EL (cell line): ENCODE measurements at places on chromosomes 16 and 17.

GRCh38 chr17:83119987-83120864 lies 40.8 kb downstream of the METRNL start:
- DNase-seq = no peak

DNA sequence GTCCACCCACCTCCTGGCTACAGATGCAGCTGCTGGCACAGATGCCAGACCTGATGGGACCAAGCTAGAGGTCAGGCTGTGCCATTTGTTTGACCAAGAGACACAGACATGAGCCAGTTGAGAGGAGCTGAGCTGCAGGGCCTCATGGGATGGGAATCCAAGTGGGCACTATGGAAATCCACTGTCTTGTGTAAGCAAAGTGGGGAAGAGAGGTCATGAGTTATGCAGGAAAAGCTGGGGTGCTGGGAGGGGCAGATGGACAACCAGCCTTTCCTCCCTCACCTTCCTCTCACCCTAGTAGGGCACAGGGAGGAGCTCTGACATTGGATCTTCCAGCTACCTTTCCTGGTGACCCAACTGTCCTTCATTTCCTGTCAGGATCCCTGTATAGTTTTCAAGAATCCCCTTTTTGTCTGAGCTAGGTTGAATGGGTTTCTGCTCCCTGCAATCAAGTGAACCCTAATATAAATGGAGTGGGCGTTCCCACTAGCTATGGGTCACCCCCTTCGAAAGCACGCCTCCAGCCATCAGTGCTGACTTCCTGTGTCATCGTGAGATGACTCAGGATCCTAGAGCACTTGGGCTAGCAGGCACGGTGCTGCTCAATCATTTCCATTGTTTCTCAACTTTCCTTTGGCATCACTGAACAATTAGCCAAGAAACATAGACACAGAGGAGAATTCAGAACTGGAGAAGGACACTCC lies 13.6 kb downstream of the ATPAF2 start:
- DNase-seq = peak; percentile 75

GRCh38 chr16:67428146-67428731 lies 2.7 kb upstream of the HSD11B2 start:
- peak; percentile 64 for DNase-seq

GRCh38 chr17:47945529-47946508 lies 4.4 kb downstream of the PNPO start:
- no peak for DNase-seq

DNA sequence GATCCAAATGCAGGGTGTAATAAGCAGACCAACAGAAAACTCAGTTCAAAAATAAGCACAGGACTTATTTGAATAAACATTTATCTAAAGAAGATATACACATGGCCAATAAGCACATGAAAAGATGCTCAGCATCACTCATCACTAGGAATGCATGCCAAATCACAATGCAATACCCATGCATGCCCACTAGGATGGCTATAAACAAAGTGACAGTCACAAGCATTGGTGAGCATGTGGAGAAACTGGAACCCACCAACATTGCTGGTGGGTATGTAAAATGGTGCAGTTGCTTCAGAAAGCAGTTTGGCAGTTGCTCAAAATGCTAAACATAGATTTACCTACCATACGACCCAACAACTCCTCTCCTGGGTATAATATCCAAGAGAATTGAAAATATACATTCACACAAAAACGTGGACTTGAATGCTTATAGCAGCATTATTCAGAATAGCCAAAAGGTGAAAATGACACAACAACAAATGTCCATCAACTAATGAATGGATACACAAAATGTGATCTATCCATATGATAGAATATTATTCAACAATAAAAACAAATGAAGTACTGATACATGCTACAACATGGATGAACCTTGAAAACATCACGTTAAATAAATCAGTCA lies 20.1 kb downstream of the UBE2O start:
- DNase-seq = peak; percentile 22

DNA sequence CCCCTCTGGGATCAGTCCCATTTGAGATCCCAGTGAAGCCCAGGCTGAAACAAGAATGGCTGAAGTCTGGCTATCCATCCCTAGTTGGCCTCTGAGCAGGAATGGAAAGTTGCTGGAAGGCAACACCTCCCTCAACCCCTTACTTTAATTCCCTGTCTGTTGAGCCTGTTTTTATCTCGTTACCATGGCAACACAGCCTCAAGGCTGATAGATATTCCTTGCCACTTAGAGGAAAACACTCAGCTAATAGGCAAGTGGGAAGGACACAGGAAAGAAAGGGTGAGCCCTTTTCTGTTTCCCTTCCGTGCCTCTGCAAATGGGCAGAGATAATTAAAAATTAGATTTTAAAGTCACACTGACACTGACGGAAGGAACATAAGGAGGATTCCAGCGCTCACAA lies 75.5 kb upstream of the CLEC3A start:
- no peak for DNase-seq

- DNase-seq = no peak
These were observed 14.1 kb downstream of the C17orf75 start for GRCh38 chr17:32327911-32328310.

DNA sequence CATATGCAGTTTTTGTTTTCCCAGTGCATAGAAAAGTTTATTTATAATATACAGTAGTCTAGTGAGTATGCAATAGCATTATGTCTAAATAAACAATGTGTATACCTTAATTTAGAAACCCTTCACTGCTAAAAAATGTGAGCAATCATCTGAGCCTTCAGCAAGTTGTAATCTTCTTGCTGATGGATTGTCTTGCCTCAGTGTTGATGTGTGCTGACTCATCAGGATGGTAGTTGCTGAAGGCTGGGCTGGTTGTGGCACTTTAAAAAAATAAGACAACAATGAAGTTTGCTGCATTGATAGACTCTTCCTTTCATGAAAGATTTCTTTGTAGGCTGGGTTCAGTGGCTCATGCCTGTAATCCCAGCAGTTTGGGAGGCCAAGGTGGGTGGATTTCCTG lies 13.9 kb upstream of the CAPNS2 start:
- DNase-seq = peak; percentile 73

DNA sequence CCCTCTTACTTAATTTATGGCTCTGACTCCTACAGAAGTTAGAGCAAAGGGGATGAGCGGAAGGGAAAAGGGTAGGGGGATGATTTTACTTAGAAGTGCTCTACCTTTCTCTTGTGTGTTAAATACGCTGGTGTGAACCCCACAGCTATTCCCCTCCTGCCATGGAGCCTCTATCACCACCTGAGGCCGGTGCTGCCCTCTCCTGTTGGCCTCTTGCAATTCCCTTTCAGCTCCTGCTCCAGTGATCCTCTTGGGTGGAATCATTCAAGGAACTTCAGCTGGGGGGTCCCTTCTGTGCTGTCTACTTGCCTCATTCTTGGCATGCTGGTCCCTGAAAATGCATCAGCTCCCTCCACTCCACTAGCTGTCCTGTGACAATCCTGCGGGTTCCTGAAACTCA lies 41.8 kb upstream of the CDH8 start:
- DNase-seq = peak; percentile 22

DNA sequence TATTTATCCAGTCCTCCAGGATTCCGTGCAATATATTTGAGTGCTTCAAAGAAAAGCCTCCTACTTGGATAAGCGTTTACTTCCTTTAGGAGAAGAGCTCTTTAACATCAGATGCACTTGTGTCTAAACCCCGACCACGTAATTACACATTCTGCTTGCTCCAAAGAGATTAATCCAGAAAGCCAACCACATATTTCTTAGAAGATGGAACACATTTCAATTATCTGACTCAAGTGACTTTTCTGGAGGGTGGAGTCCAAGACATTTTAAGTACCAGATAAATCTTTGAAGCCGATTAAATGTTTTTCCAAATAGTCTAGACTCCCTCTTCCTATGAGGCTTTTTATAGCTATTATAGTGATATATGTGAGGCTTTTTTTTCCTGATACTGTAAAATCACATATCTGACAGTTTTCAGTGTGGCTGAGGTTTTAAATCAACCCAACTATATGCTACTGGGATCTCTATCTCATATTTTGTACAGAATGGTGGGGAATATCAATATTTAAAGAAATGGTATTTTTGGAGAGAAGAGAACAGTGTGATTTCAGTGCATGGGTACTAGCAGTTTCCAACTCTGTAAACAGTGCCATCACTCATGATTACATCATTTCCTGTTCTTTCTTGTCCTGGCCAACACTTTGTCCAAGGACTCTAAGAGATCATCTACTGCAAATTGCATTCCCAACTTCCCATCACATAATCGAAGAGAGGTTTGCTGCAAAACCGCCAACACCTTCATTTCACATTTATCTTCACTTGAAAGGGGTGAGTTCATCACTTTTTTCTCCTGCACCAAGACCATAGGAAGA lies 192.4 kb upstream of the HSBP1 start:
- peak; percentile 39 for DNase-seq

GRCh38 chr17:59435238-59435637 lies 103.8 kb downstream of the YPEL2 start:
- peak; percentile 86 for DNase-seq

GRCh38 chr17:65551267-65552040 lies 10.0 kb downstream of the AXIN2 start:
- DNase-seq = no peak

DNA sequence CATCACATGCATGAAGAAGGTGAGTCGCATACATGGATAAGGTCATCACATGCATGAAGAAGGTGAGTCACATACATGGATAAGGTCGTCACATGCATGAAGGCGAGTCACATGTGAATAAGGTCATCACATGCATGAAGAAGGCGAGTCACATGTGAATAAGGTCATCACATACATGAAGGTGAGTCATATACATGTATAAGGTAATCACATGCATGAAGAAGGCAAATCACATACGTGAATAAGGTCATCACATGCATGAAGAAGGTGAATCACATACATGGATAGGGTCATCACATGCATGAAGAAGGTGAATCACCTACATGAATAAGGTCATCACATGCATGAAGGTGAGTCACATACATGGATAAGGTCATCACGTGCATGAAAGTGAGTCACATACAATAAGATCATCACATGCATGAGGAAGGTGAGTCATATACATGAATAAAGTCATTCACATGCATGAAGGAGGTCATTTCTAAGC lies 105.1 kb upstream of the SDK2 start:
- DNase-seq = no peak

DNA sequence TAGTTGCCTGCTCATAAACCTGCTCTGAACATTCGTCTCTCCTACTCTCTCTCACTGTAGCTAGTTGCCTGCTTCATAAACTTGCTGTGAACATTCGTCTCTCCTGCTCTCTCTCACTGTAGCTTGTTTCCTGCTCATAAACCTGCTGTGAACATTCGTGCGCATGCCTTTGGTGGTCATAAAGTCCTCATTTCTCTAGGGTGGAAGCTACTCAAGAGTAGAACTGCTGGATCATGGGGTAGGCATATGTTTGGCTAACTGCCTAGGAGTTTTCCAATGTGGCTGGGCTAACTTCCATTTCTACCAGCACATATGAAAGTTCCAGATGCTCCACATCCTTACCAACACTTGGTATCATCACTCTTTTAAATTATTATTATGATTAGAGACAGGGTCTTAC lies 174.6 kb upstream of the RPH3AL start:
- no peak for DNase-seq

DNA sequence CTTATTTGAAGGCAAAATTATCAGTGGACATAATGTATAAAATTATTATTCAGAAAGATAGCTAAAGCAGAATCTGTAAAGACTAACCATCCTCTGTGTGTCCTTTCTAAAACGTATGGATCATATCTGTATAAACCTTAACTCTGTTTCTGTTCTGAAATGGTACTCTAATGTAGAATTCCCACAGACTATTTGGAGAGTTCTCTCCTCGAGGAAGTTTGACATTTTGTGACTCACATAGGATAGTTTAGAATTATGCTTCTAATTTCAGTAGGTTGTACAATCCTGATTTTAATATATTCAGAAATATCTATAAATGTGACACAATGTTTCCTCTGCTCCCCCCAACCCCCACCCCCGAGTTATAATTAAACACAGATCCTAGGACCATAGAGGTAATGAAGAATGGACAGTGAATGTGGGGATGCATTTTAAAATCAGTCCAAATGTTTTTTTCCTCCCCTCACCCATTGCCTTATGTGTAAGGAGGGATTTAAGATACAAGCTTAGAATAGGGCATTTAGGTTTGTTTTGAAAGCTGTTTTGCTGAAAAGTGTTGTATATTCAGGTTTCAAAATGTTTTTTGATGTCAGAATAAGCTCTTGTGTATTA lies 66.8 kb downstream of the BCAS3 start:
- peak; percentile 3 for DNase-seq

DNA sequence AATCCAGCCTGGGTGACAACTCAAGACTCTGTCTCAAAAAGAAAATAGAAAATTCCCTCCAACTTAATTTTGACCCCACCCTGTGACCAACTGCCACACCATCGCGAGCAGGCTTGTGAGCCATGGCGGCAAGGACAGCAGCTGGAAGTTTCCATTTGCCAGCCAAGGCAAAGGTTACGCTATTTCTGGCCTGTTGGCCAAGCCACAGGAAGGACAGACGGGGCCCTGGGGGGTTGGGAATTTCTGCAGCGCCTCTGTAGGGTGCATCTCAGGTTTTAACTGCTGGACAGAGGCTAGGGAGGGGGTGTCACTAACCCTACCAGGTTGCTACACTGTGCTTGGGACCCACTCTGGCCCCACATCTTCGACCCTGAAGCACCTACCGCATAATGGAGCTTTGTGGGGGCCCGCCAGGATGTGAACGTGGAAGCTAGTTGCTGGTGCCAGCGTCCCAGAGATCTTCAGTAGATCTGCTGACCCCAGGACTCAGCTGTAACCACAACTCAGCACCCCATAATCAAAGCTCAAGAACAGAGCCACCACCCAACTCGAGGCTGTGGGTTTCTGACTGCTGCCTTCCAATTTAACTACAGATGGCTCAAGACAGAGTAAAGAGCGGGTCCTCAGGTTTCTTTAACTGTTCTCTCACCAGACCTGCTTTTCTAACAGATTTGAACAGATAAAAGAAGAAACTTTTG lies 10.9 kb downstream of the KIFC3 start:
- DNase-seq = no peak

- DNase-seq = no peak
These were observed 12.5 kb downstream of the KCNJ2 start for GRCh38 chr17:70181866-70182265.

DNA sequence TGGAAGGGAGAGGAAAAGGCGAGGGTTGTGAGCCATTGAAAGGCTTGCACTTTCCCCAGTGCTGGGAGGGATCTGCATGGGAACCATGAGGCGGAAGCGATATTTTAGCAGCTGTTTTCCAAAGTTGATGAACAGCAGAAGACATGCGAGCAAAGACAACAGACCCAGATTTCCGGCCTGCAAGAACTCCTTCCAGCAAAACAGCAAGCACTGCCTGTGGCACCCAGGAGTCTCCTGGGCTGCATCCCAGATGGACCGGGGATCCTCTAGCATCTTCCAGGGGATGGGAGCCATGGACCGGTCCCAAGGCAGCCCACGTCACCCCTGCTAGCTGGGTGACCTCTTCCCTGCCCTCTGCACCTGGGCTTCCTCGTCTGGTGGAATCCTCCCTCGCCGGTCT lies 162.8 kb downstream of the IRF8 start:
- DNase-seq = no peak

- DNase-seq = no peak
These were observed 27.9 kb upstream of the C16orf95 start for GRCh38 chr16:87344931-87345631.

DNA sequence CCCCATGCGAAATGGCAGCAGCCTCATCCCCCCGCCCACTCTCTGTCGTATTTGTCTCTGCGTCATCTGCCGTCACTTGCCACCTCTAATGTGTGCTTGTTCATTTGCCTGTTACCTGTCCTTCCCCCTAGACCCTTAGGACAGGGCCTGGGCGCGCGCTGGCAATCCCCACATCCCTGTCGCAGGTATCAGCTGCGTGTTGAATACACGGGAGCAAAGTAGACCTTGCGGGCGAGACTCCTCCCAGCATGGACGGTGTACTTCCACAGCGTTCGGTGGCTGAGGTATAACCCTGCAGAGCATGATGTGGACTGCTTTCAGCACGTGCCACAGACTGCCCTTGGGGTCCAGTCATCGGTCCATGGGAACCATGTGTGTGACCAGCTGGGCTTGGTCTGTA lies 170.1 kb upstream of the CHMP6 start:
- DNase-seq = no peak
